ENCODE measurements at places on chromosomes 6 and 20.

- no peak for DNase-seq
Measured at GRCh38 chr6:86192123-86192522, 549.4 kb upstream of the SYNCRIP start.

GRCh38 chr6:105041880-105042279 is 85.0 kb downstream of the LIN28B start:
- no peak for DNase-seq

- DNase-seq = no peak
Measured at GRCh38 chr6:69128411-69128810, 493.3 kb downstream of the ADGRB3 start.

GRCh38 chr6:114364301-114364700 is 21.5 kb upstream of the HS3ST5 start:
- no peak for DNase-seq

GRCh38 chr20:23350904-23351838 is 580 bp downstream of the NXT1 start:
- no peak for DNase-seq

DNA sequence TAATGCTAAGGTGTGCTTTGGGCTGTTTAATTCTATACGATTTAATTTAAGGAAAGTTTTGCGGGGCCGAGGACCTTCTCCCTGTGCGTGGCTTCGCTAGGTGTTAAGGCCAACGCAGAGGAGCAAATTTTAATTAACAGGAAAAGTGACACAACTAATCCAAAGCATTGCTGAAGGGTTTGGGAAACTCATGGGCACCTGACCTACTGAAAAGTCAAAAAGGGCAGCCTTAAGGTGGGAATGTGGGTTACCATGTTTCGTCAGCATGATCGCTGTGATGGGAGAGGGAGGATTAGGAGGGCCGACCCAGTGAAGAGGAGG is 415 bp upstream of the CUL9 start:
- DNase-seq = no peak

GRCh38 chr6:34680802-34681515 is 15.6 kb downstream of the ILRUN start:
- no peak for DNase-seq

DNA sequence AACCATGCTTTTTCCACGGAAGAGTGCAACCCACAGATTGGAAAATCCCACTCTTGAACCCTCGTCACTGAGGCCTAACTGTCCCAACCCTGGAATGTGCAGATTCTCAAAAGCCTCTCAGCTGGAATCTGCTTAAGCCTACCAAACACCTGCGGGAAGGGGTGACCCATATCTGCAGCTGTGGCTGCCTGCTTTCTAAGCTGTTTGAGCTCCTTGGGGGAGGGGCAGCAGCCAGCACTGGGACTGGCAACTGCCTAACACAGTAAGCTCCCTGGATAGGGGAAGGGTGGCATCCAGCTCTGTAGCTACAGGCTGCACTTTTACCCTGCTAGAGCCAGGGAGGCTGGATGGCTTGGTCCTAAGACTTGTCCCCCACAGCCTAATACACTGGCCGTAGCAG is 579.6 kb downstream of the COL12A1 start:
- no peak for DNase-seq

DNA sequence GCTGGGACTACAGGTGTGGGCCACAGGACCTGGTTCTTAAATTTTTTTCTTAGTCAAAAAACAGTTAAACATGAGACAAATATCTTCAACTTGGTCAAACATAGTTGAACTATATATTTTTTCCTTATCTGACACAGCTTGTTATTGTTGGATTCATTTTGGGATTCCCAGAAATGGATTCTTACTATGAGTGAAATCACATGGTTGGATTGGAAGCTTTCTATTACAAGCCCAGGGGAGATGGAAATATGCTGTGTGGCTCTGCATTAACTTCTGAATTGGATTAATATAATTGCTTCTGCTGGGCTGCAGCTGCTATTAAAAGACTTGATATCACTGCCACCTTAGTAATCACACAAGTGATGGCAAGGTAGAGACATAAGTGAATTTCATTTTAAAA is 126.4 kb upstream of the DUSP22 start:
- DNase-seq = no peak

All from midbrain (tissue), 1 donor.